CMK (cell line): ENCODE measurements at places on chromosomes 2 and 18.

DNA sequence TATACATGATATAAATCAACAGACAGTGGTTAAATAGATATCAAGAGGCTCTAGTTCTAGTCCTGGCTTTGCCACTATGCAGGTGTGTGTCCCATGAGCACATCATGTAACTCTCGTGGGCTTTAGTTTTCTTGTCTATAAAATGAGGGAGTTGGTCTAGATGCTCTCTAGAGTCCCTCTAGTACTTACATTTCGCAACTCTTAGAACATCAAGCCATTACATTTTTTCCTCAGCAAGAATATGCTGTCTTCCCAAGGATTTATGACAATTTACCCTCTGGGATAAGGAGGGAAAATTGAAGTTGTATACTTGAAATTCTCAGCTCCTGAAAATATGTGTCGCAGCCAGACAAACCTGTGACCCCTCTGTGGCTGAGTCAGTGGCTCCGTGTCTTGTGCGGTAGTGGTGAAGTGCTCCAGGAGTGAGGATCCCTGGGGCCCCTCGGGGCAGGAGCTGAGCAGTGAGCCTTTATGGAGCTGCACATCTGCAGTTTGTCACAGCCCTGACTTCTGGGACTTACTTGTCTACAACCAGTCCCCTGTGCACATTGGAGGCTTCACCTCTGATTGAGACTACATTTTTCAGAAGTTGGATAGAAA is 6.8 kb downstream of the PKP4 start:
- no peak for DNase-seq

- no peak for DNase-seq
Observed at GRCh38 chr18:49400398-49401072, 59.9 kb downstream of the DYM start.

- no peak for DNase-seq
Observed at GRCh38 chr2:62109554-62109953, 86.4 kb upstream of the B3GNT2 start.

DNA sequence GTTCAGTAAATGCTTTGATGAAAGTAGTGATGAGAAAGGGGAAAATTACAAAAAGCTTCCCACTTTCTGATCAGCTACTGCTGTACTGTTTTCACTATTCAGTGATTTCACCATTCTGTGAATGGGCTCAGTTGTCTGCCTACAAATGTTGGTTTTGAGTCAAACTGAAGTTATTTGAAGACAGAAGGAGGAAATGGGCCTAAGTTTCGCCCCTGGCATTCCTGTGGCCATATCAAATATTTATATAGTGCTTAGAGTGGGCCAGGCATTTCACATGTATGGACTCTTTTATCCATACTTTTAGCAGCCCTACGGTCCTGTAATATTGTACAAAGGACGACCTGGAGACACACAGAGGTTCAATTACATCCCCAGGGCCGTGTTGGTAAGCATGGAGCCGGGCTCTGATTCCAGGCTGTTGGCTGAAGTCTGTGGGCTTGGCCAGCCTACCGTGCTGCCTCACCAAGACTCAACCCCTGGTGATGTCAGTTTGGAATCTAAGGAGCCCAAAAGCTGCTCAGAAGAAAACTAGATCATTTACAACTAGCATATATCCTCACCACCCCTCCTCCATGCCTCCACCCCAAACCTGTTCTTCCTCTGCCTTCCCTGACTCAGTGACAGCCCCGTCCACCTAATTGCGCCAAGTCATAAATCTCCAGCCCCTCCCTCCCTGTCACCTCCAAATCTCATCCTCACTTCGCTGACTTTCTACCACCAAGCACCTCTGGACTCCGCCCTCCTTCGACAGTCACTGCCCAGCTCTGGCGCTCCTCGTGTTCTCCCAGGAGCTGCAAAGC is 10.1 kb upstream of the GRHL1 start:
- DNase-seq: no peak

DNA sequence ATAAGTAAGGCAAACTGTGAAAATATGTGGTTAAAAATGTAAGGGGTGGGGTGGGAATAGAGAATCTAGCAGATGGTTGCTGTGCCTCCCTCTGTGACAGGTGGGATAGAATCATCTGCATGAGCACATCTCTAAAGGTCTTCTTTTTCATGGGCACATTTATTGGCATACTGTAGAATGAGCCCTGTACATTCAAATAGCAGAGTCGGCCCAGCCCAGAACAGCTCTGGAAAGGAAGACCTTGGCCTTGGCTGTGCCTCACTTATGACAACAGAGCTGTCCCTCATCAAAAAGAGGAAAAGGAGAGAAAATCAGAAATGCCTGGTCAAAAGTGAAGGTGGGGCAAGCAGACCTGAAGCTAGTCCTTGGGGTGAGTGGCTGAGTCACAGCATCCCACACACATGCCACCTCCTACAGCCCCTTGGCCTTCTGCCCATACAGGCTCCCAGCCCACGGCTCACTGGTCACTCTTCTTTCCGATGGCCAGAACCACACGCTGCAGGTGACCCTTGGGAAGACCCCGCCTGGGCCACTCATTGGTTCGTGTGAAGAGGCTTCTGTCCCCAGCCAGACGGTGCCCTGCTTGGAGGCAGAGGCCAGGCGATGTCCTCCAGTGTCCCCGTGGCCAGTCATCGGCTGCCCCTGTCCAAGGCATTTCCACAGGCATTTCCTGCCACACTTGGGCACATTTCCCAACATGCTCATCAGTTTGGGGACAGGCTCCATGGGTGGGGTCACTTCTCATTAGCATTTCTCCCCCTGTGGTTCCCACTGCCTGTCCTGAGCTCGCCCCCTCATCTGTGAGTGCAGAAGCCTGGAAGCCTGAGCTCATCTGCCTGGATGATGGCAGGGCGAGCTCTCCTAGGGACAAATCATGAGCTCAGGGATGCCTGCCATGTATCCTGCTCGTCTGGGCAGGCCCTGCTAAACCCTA is 113.6 kb downstream of the MCFD2 start:
- no peak for DNase-seq

GRCh38 chr2:233830111-233830802 is 24.1 kb downstream of the HJURP start:
- no peak for DNase-seq

DNA sequence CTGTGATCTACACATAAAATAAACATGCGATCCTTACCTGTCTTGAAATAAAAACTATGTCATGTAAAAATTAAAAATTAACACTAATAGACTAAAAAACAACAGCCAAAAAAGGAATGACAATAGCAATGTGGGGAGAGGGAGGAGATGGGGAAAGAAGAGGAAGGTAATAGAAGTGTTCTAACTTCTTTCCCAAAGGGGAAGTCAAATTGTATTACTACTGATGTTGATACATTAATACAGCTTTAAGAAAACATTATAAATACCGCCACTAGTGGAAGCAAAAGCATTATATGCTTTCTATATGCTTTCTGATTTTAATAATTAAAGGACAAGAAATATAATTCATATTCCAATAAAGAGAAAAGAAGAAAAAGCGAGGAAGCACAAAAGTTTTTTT is 22.2 kb downstream of the ZNF516 start:
- DNase-seq: no peak

GRCh38 chr18:10301831-10302483 is 152.5 kb upstream of the APCDD1 start:
- no peak for DNase-seq

DNA sequence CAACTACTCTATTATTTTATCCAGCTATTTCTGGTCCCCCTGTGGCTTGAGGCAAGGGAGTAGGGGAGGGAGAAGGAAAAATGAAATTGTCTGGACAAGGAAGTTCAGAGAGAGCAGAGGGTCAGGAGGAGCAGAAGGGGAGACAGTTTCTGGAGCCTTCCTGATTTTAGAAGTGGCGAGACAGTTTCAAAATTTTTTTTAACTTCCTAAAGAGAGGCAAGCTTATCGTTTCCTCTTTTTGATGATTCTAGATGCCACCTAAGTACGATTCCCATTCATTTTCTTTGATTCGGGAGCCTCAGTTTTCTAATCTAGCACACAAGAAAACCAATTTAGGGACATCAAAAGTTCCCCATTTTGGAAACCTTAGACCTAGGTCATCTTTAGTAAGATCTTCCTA is 96.9 kb upstream of the B3GNT2 start:
- DNase-seq: no peak

DNA sequence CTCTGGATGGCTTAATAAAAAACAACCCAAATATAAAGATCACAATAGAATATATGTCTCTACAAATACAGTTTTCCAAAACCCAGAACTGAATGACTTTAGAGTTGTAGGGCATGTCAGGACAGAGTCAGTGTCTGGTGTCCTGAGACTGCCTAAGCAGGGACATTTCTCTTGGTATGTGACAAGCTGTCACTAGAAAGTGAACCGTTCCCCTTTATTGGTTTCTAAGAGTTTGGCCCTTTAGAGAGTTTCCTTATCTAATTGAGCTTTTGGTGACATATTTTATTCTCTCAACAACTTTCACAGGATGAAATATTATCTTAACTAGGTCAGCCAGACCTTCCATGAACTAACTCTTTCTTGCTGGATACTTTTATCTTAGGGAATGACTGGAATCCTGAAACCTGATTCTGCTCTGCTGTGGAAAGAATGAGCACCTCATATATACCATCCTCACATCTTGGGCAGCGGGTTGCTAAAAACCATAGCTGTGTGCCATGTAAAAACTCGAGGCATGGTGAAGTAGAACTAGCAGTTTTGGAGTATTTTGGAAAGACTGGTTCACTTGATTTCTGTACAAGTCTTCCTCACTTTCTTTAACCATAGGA is 54.8 kb downstream of the CAVIN2 start:
- no peak for DNase-seq

DNA sequence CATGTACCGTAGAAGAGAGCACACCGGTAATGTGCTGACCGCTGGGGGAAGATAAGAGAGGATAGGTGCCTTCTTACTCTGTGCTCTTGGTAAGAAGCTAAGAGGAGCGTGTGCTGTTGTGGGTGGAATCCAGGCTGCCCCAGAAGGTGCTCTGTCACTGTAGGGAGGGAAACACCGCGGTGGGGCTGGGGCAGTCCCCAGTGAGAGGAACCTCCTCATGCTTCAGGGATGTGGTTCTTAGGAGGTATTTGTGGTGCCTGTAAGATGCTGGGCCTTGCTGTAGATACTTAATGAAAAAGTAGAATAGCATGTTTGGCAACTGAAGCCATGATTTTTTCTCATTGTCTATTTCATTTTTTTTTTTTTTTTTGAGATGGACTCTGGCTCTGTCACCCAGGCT is 1.1 kb downstream of the COLEC11 start:
- no peak for DNase-seq

DNA sequence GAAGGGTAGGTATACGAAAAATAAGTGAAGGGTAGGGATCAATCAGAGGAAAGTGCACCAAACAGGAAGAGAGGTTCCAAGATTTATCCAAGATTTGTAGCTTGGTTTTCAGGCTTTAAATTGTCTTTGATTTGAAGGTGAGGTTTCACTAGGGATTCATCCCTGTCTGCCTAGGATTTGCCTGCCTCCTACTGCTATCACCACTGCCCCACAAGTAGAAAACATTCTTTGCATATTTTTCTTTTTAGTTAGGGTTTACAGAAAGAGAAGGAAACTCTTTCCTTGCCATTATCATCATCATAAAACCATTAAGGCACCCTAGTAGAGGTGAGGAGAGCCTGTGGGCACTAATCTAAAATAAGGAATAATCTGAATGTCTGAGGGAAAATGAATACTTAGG is 45.8 kb upstream of the TANC1 start:
- DNase-seq: no peak

DNA sequence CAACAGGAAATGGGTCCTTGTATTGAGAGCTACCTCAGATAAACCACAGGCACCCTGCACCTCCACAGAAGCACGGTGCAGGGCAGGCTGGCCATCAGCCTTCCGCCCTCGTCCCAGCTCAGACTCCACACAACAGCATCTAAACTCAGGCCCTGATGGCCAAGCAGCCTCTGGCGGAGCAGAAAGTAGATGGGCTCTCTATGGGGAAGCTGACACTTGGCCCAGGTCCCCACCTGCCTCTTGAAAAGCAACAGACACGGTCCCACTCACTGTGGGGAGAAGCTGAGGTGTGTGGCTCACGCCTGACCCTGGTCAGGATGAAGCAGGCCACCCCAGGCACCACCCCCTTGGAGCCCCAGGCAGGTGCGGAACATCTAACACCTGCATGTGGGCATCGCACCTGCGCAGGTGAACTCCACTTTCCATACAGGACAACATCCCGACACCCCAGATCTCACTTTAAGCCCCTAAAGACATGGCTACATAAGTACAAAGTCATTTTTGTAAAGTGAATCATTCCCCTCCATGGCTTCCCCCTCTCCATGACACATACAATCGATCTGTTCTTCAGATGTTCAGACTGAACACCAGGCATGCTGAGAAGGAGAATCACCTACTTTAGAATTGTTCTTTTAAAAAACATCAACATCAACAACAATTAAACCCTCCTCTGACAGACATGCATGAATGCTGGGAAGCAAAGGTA is 208.4 kb downstream of the ZBTB7C start:
- DNase-seq: no peak

- DNase-seq: no peak
Observed at GRCh38 chr2:115649731-115650130, 1207.3 kb downstream of the DPP10 start.

- DNase-seq: no peak
Observed at GRCh38 chr2:22893761-22894517, 491.0 kb upstream of the KLHL29 start.

- DNase-seq: no peak
Observed at GRCh38 chr2:220764171-220764570, 807.9 kb downstream of the EPHA4 start.

DNA sequence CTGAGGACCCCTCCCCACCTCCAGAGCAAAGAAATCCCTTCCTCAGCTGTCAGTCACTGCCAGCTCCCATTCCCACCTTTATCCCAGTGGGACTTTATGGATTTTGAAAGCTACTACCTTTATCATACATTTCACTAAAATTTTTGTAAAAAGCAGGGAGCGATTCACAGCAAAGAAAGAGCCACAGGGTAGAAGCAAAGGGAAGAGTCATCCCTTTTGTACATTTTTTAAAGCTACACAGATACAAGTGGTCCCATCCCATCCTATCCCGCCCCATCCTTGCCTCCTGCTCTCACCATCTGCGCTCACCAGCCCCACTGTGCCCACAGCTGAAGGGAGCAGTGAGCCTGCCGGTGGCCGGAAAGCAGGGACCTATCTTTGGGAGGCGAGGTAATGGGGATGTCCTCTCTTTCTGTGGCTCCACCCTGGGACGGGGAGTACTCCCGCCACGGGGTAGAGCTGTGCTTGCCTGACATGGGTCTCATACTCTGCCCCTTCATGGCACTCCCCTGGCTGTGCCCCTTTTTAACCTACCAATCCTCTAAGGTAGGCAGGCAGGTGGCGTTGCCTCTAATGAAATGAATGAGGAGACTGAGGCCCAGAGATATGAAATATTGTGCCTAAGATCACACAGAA is 13.2 kb downstream of the SH2D6 start:
- no peak for DNase-seq

DNA sequence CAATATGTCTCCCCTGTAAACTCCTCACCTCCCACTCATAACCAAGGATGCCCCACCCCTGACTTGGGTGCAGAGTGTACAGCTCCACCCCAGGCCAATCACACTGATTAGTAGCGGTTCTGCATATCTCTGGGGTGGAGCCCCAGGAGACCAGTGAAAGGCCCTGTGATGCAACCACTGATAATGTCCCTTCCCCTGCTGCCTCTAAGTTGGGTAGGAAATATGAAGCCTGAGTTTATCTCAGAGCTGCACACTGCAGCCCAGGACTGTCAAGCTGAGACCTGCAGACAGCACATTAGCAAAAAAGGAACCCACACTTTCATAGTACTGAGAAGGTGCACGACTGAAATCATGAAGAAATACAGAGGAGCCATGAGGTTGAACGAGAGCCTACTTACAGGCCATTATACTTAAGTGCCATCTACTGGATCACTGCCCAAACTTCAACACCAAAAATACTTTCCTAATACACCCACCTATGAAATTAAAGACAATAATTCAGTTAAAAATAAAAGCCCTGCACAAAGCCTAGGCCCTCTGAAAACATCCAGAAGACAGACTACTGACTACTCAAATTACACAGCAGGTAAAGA is 455.4 kb upstream of the LRRTM4 start:
- DNase-seq: peak; percentile 49
